ENCODE measurements at places on chromosomes 3 and 15.

DNA sequence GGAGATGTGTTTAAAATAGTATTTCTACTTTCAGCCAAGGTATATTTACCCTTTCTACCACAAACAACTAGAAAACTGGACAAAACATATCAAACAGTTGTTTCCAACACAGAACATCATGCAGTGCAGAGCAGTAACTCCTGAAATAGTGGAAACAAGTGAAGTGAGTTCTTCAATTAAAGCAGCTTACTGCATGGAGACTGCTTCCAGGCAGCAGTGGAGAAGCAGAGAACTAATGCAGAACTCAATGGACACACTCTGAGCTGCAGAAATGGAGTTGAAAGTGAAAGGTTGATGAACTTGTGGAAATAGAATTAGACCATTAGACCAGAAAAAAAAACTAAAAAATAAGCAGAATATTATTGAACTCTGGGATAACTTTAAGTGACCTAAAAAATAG, 478.9 kb downstream of the CNTN6 start:
- DNase-seq, result no peak

- no peak for DNase-seq
Observed at GRCh38 chr3:8650583-8651416, 6.2 kb upstream of the SSUH2 start.

DNA sequence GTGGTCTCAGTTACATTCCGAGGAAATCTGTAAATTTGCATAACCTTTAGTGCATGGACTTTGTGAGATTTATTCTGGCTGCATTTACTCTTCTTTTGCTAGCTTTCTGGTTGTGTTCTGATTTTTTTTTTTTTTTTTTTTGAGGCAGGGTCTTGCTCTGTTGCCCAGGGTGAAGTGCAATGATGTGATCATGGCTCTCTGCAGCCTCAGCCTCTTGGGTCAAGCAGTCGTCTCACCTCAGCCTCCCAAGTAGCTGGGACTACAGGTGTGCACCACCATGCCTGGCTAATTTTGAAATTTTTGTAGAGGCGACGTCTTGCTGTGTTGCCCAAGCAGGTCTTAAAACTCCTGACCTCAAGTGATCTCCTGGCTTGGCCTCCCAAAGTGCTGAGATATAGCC, 12.6 kb downstream of the RAB5A start:
- DNase-seq, result no peak

DNA sequence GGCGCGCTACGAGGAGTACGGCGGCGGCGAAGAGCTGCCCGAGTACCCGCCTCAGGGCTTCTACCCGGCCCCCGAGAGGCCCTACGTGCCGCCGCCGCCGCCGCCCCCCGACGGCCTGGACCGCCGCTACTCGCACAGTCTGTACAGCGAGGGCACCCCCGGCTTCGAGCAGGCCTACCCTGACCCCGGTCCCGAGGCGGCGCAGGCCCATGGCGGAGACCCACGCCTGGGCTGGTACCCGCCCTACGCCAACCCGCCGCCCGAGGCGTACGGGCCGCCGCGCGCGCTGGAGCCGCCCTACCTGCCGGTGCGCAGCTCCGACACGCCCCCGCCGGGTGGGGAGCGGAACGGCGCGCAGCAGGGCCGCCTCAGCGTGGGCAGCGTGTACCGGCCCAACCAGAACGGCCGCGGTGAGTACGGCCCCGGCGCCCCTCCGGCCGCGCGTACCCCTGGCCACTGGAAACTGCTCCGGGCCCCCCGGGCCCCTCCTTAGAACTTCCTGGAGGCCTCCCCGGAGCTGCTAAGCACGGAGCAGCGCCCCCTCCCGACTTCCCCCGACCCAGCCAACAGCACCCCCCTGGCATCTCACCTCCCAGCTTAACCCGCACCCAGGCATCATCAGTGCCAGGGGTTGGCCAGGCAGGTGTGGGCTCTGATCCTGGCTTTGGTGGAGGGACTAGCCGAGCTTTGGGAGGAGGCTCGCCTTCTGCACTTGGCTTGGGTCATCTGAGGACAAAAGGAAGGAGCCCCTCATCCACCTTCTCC, 1.4 kb downstream of the LOXL1 start:
- DNase-seq, result no peak

- DNase-seq, result no peak
Observed at GRCh38 chr15:29276366-29276765, 6.7 kb upstream of the NSMCE3 start.

GRCh38 chr3:133869586-133869985, 26.1 kb downstream of the RAB6B start:
- no peak for DNase-seq

- no peak for DNase-seq
Observed at GRCh38 chr15:25346371-25346770, 92.5 kb downstream of the UBE3A start.

DNA sequence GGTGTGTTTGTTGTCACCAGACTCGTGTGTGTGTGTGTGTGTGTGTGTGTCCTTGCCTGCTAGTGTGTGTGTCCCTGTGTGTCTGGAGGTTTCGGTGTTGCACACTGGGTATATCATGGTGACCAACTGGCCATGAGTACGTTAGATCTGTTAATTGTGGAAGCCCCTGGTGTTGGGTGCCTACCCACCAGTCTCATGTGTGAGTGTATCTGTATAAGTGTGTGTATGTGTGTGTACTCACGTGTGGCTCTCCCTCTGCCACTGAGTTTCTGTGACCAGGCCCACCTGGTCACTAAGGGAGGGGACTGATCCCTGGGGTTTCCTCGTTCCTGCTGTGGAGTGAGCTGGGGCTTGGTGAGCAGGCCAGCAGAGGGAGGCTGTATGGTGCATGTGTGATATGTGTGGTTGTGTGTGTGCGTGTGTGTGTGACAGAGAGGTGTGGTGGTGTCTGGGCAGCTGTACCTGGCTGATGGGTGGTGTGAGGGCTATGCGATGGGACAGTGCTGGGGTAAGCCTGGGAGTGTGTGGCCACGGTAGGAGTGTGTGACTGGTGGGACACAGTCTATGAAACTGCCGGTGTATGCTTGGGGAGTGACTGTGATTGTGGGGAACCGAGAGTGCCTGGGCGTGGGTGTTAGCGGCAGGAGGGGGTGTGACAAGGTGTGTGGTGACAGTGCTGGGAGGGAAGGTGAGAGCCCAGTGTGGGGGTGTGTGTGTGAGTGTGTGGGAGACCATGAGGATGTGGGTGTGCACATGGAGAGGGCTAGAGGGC, 1.8 kb downstream of the PRKCD start:
- no peak for DNase-seq

DNA sequence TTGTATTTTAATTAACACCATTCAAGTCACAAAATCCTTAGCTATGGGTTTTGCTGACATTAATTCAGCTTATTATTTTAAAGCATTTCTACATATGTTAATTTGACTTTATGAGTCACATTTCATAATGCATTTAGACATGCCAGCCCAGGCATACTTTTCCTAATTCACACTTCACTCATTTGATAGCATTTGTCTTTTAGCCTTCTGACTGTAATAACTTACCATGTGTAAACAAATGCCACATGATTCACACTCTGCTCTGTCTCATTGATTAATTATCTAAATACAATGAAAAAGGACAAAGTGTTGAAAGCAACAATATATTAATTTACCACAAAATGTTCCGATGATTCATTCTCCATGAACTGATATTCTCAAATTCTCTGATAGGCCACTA, 927.8 kb upstream of the EPHA6 start:
- no peak for DNase-seq

- no peak for DNase-seq
Observed at GRCh38 chr3:44093531-44093930, 148.2 kb upstream of the TOPAZ1 start.
